Keratinocyte (primary cell): ENCODE measurements at places on chromosomes 12 and 14. TPM values are rescaled to one million over a fixed set of nuclear protein-coding genes. Genes with fewer than 3 reads are reported as not detected.

RAPGEF3 gene
- 4.1 to 5.7 TPM (median 5.1 TPM) in 3 replicates for polyA plus RNA-seq

GRCh38 chr14:75295491-75296345, 17.1 kb downstream of the FOS start:
- peaks cover 29% of the 10 kb centered on the region for H3K4me1 ChIP-seq
- DNase-seq = no peak
- peak overlapping the region; percentile 63 for H3K4me3 ChIP-seq
- peak overlapping the region; percentile 93 for H3K27ac ChIP-seq
- no peaks in the 10 kb centered on the region for H3K36me3 ChIP-seq

DNA sequence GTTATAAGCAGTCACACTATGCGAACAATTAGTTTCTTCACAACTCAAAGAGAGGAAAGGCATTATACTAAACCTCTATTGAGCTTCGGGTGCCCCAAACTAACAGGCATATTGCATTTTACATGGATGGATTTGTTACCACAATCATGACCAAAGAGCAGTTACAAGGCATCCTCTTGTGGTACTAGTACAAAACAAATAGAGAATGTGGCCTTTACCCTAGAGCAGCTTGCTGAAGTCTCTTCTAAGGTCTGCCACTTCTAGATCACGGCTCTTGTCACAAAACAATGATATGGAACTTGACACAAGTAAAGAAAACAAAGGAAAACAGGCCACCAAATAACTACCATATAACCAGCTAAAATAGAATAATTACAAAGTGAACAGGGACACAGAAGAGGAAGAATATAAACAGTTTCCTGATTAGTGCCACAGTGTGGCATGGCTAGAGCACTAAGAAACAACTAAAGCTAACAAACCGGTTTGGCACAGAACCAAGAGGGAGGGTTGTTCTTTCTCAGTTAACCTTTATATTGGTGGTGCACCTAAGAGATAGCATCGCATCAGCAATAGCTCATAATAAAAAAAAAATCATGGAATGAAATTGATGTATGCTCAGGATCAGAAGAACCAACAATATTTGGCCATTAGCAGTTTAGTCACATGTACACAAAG, 209.7 kb upstream of the ATP2B1 start:
- no peak for DNase-seq
- no peak overlapping the region for H3K4me3 ChIP-seq
- no peaks in the 10 kb centered on the region for H3K4me1 ChIP-seq
- no peaks in the 10 kb centered on the region for H3K27me3 ChIP-seq

GRCh38 chr12:55515696-55516095, 23.5 kb downstream of the OR6C68 start:
- H3K27me3 ChIP-seq = no peaks in the 10 kb centered on the region
- no peaks in the 10 kb centered on the region for H3K36me3 ChIP-seq
- no peak overlapping the region for H3K27ac ChIP-seq
- H3K4me3 ChIP-seq = no peak overlapping the region

NKX2-8 gene
- polyA plus RNA-seq = 0.06 to 0.32 TPM (median 0.07 TPM) in 3 replicates
